ENCODE measurements at places on chromosomes 13 and 19.

DNA sequence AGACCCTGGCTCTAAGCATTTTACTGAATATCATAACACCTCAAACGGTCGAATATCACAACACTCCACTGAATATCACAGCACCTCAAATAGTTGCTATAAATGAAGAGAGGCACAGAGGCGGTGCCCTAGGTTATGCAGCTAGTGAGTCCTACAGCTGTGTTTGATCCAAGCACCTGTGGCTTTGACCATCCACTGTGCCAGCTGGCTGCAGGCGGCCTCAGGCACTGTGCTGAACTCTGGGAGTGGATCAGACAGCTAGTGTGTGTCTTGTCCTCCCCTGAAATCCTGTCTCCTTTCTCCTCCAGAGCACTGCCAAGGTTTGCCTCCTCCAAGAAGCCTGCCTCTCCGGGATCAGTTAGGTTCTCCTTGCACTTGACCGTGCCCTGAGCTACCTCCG, 7.3 kb downstream of the NOSIP start:
- DNase-seq: no peak

DNA sequence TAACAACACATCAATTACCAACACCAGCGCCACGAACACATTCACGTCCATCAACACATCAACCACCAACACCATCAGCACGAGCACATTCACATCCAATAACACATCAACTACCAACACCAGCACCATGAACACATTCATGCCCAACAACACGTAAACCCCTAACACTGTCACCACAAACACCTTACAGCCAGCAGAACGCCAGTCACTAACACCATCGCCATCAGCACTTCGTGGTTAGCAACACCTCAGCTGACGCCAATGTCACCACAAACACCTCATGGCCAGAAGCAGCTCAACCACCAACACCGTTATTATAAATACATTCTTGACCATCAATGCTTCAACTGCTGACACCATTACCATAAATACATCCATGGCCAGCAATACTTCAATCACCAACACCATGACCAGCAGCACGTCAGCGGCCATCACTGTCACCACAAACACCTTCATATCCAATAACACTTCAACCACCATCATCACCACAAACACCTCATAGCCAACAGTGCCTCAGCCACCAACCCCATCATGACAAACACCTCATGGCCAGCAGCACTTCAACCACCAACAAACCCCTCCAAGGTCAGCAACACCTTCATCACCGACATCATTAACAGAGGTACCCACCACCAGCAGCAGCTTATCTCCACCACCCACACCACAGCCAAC, 9.4 kb downstream of the FCER2 start:
- DNase-seq: no peak

GRCh38 chr13:85993567-85993966, 194.3 kb upstream of the SLITRK6 start:
- DNase-seq: no peak

DNA sequence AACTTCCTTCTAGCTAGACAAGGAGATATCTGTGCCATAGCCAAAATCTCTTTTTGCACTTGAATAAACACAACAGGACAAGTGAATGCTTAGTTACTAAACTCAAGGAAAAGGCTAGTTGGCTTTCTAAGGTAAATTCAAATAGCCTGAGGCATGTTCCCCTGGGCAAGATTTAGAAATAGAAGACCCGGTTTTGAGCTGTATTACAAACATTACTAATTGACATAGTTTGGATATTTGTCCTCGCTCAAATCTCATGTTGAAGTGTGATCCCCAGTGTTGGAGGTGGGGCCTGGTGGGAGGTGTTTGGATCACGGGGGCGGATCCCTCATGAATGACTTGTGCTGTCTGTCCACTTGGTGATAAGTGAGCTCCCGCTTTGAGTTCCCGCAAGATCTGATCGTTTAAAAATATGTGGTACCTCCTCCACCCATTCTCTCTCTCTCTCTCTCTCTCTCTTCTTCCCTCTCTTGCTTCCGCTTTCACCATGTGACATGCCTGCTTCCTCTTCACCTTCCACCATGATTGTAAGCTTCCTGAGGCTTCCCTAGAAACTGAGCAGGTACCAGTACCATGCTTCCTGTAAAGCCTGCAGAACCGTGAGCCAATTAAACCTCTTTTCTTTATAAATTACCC, 3.9 kb upstream of the KBTBD6 start:
- no peak for DNase-seq

- no peak for DNase-seq
These were observed 12.3 kb downstream of the TMEM150B start for GRCh38 chr19:55312621-55313512.
